Dermis microvascular lymphatic vessel endothelial cell (primary cell): ENCODE measurements at places on chromosomes 6 and 20. TPM values are rescaled to one million over a fixed set of nuclear protein-coding genes. Genes with fewer than 3 reads are reported as not detected.

- no peak for DNase-seq
Measured at GRCh38 chr20:38156888-38157634, 8.0 kb downstream of the TGM2 start.

DNA sequence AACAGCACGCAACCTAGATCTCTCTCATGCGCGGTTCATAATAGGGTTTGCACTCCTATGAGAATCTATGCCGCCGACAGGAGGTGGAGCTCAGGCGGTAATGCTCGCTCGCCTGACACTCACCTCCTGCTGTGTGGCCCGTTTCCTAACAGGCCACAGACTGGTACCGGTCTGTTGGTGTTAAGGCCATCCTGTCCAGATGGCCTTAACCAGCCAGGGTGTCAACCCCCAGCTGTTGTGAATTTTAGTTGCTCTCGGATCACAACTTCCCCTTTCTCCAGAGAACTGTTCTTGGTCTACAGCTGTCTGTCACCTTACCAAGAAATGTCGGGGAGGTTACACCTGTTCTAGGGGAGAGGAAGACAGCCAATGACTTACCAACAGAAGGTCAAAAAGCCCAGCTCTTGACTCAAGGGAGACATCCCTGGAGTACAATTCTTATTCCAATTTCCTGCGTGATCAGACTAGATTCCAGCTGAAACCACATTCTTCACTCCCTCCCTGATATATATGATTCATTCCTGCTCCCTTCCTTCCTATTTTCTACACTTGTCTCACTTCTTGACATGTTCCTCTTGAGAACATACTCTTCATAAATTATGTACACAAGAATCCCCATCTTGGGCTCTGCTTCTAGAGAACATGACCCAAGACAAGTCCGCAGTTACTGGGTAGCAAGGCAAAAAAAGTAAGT is 23.1 kb upstream of the DNAAF9 start:
- no peak for DNase-seq

GRCh38 chr20:53030061-53030460 is 57.9 kb downstream of the TSHZ2 start:
- no peak for DNase-seq

The VGLL2 gene
- not detected in 2 replicates for total RNA-seq

DNA sequence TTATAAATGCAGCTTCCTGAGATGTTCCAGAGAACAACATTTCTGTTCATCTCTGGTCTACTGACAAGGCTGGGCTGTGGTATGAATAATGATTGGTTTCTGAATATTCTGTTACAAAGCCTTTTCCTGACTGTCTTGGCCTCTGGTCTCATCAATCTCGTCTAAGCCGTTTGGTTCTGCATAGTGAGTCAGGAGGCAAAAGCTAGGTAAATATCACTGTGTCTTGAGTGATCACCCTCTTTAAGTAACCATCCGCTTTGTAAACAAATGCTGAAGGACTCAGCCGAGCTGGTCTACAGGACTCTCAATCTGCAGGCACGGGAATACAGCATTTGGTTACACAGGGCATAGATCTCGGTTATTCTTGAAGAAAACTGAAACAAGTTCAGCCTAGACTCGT is 511.9 kb downstream of the KIF16B start:
- no peak for DNase-seq

DNA sequence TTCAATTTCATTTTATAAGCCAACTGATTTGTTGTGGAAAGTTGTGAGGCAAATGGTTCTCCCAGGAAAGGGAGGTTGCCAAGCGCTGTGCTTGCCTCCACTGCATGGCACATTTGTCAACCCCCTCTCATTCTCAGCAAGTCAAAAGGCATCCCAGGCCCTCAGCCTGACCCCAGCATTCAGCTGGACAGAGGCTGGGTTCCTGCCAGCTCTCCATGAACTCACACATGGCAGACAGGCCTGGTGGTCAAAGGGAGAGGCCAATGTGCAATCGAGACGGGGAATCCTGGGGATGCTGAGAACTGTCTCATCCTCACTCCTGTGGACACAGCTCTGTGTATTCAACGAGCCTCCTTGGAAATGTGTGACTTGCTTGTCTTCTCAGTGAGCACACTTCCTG is 106.0 kb upstream of the CDH4 start:
- DNase-seq, result no peak

GRCh38 chr6:35611240-35611639 is 77.5 kb downstream of the FKBP5 start:
- DNase-seq, result no peak

DNA sequence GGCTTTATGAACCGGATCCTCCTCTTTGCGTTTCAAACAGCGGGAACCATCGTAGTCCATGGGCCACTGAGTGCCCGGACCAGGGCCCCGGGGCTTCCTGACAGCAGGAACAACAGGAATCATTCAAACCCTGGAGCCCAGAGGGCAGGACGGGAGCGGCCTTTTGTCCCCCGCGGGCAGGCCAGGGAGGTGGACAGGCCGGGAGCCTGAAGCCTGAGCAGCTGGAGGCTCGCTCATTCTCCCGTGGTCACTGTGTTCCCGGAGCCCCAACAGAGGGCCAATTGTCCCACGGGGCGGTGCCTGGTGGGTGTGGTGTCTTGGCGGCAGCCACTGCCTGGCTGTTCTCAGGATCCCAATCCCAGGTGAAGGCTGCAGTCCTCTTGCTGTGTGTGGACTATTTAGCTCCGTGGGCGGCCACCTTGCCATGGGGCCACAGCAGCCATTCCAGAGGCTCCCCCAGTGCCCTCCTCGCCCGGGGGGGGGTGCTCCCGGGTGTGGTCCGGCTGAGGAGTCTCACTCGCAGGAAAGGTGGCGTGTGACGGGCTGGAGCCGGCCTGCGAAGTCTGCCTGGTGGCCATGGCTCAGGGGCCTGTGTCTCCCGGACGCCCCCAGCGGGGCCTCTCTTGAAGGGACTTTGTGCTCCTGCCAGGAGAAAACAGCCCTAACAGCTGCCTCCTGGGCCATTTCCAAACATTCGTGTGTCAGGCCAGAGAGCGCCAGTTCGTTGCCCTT is 77.2 kb upstream of the BHLHE23 start:
- no peak for DNase-seq

The PGC gene
- total RNA-seq, result not detected in 2 replicates

- DNase-seq, result no peak
Measured at GRCh38 chr6:170190046-170190445, 100.8 kb downstream of the DLL1 start.

- DNase-seq, result no peak
Measured at GRCh38 chr6:1544603-1545002, 65.1 kb upstream of the FOXC1 start.

GRCh38 chr6:130622142-130622541 is 205.1 kb upstream of the SMLR1 start:
- DNase-seq, result no peak

The TUBB1 gene
- total RNA-seq, result under 0.01 TPM in 1 of 2 replicates, not detected in the other

GRCh38 chr6:150579611-150580010 is 20.1 kb upstream of the PLEKHG1 start:
- no peak for DNase-seq

GRCh38 chr20:23356203-23356602 is 5.6 kb downstream of the NXT1 start:
- DNase-seq, result no peak

GRCh38 chr20:63449025-63449424 is 23.4 kb downstream of the KCNQ2 start:
- DNase-seq, result no peak

DNA sequence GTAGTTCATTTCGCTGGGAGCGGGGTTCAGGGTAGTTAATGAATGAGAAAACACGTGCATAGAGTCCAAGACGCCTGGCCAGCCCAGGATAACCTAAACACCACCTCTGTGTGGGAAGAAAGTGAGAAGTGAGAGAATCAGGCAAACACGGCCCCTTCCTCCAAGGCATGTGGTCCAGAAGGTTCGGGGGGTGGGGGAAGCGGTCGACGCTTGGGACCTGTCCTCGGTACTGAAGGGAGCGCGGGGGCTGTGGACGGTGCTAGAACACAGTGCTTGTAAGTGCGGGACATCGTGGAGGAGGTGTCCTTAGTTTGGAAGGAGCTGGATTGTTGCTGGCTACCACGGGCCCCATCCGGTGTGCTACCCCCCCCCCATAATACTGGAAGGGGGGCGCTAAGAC is 1.7 kb upstream of the VSTM2L start:
- no peak for DNase-seq

GRCh38 chr6:80503660-80504059 is 397.2 kb downstream of the BCKDHB start:
- no peak for DNase-seq

- DNase-seq, result no peak
Measured at GRCh38 chr6:169109411-169110220, 144.0 kb downstream of the THBS2 start.

DNA sequence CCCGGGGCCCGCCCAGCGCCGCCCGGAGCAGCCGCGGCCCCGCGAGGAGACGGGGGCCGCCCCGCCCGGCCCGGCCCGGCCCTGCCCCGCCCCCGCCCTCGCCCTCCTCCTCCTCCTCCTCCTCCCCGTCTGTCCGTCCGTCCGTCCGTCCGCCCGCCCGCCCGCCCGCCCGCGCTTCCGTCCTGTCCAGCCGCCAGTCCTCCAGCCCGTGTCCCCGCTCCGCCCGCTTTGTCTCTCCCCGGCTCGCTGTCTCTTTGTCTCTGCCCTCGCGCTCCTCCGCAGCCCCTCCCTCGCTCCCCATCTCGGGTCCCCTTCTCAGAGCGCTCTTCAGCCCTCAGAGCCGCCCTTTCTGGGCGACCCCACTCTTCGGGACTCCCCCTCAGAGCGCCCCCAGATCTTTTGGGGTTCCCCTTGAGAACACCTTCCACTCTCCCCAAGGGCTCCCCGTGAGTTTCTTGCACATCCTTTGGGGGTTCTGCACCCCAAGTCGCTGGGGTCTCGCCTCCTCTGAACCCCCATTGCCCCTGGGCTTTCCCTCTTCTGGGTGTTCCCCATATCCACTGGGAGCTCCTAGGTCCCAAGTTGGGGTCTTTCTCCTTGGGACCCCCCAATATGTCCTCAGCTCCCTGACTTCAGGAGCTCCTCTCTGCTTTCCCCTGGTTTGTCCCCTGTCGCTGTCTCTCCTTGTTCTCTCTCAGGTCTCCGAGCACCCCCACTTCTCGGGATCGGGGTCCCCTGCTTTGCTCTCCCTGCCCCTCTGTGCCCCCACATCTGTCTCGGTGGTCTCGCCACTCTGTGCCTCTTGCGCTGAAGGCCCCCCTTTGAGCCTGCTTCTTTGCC is 79.5 kb upstream of the MYL9 start:
- DNase-seq, result peak; percentile 23

- DNase-seq, result no peak
Measured at GRCh38 chr6:122246906-122247658, 152.4 kb upstream of the HSF2 start.
